ENCODE measurements at places on chromosomes 3 and 15.

DNA sequence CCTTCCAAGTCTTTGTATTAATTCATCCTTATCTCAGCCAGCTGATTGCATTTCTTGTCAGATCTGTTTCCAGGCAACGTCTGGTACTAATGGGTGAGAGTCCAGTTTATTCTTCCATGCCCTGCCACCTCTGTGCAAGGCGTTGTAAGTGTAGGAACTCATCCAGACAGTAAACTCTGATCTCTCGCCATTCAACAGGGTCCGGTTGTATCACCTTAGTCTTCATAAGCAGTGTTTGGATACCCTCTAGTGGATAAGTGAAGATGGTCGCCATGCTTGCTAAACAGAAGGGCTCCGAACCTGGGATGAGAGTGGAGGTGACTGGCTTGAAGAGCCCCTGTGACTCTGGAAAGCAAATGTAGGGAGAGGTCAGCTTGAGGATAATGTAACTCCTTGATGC lies 51.6 kb upstream of the CMTM7 start:
- DNase-seq, result no peak

- no peak for DNase-seq
These were observed 43.2 kb downstream of the ARHGEF26 start for GRCh38 chr3:154164387-154164786.

DNA sequence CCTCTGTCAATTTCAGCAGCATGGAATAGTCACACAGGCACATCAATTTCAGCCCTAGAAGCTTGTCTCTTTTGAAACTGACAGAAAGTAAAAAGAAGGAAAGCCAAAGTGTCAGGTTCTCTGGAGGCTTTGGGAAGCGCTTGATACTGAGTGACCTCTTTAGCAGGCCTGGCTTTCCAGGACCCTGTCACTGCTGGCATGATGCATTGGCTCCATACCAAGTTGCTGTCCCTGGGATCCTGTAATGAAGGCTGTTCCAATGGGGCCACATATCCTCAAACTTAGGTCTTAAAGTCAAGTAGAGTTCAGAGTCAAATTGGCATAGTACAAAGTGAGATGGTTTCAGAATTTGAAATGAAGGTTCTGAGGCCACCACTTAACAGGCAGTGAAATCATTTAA lies 640.9 kb downstream of the SQOR start:
- no peak for DNase-seq

DNA sequence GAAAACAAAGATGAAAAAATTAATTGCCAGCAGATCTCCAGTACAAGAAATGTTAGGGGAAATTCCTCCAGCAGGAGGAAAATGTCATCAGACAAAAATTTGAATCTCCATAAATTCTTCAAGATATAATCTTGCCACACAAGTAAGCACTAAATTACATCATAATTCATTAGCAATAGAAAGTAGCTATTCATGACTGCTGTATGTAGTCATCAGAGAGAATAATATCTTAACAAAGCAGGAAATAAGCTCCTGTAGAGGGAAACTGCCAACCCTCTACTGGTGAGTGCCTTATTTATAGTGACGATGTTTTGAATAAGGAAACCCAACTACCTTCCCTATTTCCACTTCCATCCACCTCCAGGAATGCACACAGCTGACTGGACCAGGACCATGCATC lies 15.8 kb upstream of the SLC27A2 start:
- no peak for DNase-seq

DNA sequence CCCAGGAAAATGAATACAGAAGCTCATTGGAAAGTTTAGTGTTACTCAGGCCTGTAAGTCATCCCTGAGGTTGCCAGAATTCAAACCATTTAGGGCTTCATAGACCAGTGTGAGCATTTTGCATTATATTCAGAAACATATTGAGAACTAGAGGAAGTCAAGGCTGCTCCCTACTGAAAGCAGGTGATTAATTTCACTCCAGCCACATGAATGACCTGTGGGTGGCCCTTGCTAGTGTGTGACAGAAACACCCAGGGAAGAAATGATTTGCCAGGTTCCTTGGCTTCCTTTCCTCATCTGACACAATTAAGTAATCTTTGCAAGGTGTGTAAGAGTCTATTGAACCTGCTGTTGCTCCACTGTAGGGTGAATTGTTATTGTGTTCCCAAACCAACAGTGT lies 61.8 kb downstream of the GAP43 start:
- no peak for DNase-seq

- DNase-seq, result no peak
These were observed 637.3 kb downstream of the TUSC7 start for GRCh38 chr3:117346901-117347300.

GRCh38 chr3:100798012-100798411 lies 88.7 kb downstream of the TFG start:
- DNase-seq, result no peak

DNA sequence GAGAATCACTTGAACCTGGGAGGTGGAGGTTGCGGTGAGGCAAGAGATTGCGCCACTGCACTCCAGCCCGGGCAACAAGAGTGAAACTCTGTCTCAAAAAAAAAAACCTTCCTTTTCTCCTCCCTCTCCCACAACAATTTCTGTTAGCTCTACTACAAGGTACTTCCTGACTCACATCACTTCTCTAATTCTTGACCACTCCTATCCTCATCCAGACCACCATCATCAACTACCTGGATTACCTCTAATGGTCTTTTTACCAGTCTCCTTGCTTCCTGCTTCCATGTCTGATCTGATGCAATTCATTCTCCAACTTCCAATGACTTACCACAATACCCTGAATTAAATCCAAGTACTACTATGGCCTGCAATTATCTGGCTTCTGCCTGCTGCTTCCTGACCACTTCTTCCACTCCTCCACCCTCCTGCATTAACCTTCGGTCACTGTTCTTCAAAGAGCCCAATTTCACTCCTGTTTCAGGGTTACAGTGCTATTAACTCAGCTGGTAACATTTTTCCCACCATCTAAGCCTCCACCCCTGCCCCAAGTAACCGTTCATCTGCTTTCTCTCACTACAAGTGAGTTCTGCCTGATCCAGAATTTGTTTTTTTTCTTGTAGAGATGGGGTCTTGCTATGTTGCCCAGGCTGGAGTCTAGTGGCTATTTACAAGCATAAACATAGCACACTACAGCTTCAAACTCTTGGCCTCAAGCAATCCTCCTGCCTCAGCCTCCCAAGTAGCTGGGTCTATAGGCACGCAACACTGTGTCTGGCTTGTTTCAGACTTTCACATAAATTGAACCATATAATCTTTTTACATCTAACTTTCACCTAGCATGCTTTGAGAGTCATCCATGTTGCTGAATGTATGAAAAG lies 27.8 kb downstream of the DCAF1 start:
- DNase-seq, result no peak

- DNase-seq, result no peak
These were observed 64.4 kb upstream of the SNRPA1 start for GRCh38 chr15:101359365-101359947.

GRCh38 chr15:85584872-85585271 lies 204.5 kb downstream of the AKAP13 start:
- DNase-seq, result no peak

- no peak for DNase-seq
These were observed 2.3 kb downstream of the EIF2AK4 start for GRCh38 chr15:39936187-39936586.

GRCh38 chr3:69200384-69201068 lies 78.1 kb upstream of the LMOD3 start:
- no peak for DNase-seq

- no peak for DNase-seq
These were observed 173.6 kb downstream of the PTPRG start for GRCh38 chr3:61734749-61735686.

DNA sequence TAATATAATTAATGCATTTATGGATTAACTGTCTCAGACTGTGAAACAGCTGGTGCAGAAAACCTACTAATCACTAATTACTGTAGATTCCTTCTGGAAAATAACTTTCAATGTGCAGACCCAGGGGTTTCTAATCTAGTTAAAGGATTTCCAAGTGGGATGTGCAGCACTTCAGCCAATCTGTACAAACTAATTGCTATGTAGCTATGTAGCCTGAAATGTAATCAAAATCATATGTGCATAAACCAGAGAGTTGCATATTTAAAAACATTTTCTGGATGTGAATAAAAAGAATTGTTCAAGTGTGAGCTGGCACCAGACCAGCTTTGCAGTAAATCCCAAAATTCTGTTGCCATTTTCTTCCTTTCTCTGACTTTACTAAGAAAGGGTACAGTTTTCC lies 127.5 kb upstream of the CD96 start:
- no peak for DNase-seq

DNA sequence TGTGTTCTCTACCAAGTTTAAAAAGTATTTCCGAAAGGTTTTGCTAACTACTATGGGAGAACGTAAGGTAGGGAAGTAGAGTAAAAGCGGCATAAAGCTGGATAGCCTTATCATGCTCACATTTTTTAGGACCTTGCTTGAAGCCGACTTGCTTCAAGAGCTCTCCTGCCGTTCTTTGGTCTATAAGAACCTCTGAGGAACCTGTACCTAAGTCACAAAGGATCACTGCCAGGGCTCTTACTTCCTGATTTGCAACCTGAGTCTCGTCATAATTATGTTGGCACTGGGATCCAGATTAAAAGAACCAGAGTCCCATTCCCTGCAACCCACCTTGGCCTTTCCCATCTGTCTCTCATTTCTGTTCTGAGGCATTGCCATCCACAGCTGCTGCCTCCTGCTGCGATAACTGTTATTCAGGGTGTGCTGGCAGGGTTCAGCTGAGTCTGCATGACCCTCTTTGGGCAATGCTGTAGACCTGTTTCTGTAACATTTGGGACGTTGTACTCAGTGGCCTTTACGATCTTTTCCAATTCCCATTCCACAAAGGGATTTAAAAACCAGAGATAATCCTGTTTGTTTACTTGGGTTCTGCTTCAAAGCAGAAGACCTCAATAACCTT lies 131.0 kb upstream of the UMPS start:
- no peak for DNase-seq

GRCh38 chr3:55899887-55900286 lies 412.8 kb upstream of the WNT5A start:
- DNase-seq, result no peak

- DNase-seq, result no peak
These were observed 12.9 kb downstream of the ZIC4 start for GRCh38 chr3:147393261-147393942.

DNA sequence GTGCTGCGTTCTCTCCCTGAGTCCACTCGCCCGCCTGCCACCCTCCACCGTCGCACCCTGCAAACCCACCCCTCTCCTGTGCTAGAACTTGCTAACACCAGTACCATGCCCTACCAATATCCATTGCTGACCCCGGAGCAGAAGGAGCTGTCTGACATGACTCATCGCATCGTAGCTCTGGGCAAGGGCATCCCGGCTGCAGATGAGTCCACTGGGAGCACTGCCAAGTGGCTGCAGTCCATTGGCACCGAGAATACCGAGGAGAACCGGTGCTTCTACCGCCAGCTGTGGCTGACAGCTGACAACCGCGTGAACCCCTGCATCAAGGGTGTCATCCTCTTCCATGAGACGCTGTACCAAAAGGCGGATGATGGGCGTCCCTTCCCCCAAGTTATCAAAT lies 4.9 kb upstream of the ALAS1 start:
- no peak for DNase-seq

- no peak for DNase-seq
These were observed 112.5 kb downstream of the IGF2BP2 start for GRCh38 chr3:185712337-185712736.

GRCh38 chr3:71388535-71389120 lies 194.9 kb downstream of the FOXP1 start:
- no peak for DNase-seq

- DNase-seq, result no peak
These were observed 47.7 kb downstream of the MYO5A start for GRCh38 chr15:52480990-52481389.

DNA sequence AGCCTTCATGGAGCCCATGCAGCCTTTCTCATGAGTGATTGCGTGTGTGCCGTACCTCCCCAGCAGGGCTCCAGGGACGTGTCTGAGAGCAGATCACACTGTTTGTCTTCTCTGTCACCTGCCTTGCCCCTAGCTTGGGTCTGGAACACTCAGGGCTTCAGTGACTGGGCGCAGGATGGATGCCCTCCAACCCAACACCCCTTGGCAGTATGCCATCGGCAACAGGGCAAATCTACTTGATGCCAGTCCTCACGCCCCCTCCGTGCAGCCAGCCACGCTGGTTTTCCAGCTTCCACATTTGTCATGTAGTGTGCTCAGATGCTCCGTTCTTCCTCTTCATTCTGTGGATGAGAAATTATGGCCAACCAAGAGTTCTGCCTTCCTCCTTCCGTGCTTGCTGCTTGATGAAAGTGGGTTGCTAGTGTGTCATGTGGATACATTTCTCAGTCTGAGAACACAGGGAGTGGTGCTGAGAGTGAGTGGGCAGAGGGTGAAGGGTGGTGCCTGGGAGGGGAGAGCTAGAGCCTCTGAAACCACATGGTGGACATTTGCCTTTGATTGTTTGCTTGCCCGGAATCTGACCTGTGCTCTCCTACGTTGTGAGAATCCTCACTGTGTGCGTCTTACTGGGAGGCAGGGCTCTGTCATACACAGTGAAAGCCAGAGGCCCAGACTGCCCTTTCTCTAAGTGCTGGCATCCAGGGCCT lies 97.2 kb downstream of the FAM43A start:
- DNase-seq, result no peak

DNA sequence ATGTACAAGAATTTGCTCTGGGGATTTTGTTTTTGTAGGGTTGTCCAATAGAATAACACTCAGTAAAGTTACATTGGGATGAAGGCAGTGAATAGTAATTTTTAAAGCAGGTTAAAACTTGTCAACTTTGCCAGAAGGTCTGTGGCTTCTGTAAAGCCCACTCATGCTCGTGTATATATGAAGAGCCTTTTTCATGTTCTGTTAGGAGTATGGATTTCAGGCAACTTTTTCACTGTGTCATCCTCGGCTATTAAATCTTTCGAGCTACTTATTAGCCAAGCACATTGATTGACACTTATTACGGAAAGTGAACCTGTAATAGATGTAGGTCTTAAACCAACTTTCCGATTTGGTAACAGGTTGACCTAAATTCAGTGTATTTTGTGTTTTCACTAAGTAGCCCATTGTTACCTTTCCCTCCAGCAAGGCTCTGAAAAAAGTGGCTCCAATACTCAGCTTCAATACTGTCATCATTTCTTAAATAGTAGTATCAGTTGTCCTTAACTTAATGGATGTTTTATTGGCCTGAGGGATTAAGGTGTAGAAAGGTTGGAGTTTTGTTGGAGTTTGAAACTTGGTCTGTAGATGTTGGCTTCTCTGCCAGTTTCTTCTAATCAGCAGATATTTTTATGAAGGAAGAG lies 1.7 kb downstream of the PAK2 start:
- no peak for DNase-seq

DNA sequence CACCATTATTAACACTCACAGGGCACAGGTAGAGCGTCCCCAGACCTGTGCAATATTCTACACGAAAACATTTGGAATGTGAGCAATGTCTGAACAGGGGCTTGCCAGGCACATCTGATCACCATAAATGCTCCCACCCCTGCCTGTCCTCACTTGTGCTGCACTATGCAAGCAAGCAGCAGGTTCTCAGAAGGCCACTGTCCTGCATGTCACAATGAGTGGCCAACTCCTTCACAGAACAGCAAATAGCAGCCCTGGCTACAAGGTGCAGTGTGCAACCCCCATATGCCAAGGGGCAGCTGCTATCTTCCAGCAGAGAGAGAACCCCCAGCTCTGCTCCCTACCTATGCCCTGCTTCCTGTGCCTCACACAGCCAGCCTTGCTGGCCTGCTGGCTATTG lies 32.6 kb downstream of the SEC22C start:
- DNase-seq, result no peak

- no peak for DNase-seq
These were observed 34.9 kb downstream of the CYP19A1 start for GRCh38 chr15:51303462-51303980.
